OCI-LY7 (cell line): ENCODE measurements at places on chromosomes 7 and 10.

GRCh38 chr7:64879800-64880199 is 23.3 kb upstream of the ZNF273 start:
- DNase-seq = no peak

GRCh38 chr7:41567731-41568114 is 135.2 kb downstream of the INHBA start:
- no peak for DNase-seq

DNA sequence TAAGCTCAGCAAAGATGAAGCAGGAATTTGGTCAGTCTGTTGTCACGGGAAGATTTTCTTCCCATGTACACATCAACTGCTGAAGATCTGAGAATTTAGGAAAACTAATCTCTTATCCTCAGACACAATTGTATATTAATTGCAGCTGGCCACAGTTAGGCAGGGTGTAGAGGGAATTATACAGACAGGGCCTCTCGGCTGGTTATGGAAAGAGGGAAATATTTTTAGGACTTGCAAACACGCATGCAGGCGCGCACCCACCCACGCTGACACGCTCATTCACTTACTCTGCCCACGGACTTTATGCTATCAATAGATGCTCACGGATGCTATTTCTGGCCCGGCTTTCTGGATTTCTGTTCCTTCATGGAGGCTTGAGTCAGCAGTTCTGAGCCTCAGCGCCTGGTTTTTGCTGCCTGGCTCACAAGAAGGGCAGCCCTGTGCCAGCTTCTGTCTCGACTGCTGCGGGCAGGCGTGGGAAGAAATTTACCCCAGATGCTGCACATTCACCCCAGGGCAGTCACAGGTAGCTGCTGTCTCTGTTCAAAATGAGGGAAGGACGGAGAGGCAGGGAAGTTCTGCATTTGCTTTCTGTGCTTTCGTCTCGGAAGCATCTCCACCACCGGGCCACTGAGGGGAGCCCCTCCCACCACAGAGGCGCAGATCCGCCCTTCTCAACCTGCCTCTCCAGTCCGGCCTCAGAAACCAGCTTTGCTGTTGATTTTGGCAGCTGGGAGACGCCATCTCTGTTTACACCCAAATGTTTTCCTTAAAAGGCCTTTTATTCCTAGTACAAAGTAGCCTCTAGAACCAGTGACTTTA is 116.3 kb upstream of the BTBD16 start:
- DNase-seq = no peak

- DNase-seq = peak; percentile 23
Measured at GRCh38 chr7:112420236-112420861, 29.9 kb upstream of the IFRD1 start.

DNA sequence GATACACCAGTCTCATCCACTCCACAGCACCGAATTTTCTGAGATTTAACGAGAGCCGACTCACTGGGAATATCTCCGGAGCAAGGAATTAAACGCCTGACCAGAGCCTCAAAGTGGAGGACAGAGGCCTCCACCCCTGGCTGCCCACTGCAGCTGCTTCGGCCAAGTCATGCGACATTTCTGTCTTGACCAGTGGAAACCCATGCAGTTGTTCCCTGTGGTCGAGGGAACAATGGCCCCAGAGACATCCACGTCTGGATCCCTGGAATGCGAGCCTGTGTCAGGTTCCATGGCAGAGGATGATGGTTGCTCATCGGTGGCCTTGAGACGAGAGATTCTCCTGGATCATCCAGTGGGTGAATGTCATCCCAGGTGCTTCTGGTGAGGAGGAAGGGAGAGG is 65.7 kb upstream of the INSIG1 start:
- DNase-seq = no peak

- DNase-seq = no peak
Measured at GRCh38 chr10:77959384-77959783, 32.8 kb upstream of the DLG5 start.

- DNase-seq = no peak
Measured at GRCh38 chr10:61244261-61244775, 208.9 kb downstream of the TMEM26 start.

- DNase-seq = no peak
Measured at GRCh38 chr7:38190011-38190410, 12.0 kb downstream of the STARD3NL start.

- no peak for DNase-seq
Measured at GRCh38 chr7:128092221-128092620, 61.0 kb upstream of the LRRC4 start.

DNA sequence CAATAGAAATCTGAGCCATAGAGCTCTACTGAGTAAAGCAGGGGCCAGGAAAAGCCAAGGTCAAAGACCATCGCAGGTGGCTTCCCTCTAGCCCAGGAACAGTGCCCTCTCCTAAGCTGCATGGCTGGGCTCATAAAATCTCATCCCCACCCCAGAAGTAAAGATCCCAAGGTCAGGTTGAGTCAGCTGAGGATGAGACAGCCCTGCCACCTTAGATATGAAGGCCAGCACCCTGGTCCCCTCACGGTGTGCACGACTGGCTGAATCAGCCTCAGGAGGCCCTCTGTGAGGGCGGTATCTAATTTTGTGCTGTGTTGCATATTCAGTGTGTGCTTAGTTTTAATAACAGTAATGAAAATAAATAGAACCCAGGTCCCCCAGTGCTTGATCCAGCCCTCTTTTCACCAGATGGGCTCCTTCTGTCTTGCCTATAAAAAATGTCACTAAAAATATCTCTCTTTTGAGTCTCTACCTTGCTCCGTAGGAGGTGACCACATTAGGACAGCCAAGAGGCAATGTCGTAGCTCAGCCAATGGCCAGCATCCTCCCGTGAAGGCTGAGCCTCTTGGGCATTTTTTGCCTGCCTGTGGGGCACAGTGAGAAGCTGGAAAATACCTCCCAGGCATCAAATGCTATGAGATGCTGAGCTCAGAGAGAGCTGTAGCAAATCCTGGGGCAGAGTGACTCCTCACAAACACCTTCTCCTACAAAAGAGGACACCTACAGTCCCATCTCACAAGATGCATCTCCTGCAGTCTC is 424.0 kb downstream of the PLXNA4 start:
- DNase-seq = no peak

DNA sequence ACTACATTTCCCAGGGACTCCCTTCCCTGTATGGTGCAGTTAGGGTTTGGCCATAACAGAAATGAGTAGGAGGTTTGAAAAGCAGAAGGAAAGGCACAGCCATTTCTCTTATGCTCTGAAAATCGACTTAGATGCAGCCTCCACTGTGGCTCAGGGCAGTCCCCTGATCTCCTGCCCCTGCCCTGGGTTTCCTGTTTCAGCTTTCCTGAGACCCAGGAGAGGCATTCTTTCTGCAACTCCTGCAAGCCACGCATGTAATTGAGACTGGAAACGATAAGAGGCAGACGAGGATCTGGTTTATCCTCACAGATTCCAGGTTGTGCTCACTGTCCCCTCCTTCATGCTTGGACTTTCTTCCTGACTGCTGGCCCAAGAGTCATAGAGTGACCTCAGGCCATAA is 461.2 kb upstream of the VSTM2A start:
- DNase-seq = no peak

GRCh38 chr7:122219253-122219865 is 75.3 kb upstream of the AASS start:
- peak; percentile 8 for DNase-seq

GRCh38 chr7:1813394-1814088 is 143.5 kb downstream of the ELFN1 start:
- no peak for DNase-seq

DNA sequence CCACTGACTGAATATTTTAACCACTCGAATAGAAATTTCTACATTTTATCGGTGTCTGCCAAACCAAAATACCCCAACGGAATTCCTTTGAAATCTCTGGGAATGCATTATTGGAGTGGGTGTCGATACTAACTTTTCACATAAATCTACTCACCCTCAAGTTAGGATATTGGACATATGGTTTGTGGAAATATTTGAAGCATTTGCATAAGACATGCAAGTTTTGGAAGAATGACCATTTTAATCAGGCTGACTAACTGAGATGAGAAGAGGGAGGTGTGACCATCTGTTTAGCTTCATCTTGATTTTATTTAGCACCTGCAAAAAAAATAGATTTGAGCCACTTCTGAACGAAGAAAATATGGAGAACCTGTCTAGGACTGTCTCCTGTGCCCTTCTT is 61.2 kb downstream of the KLF6 start:
- DNase-seq = no peak

- DNase-seq = no peak
Measured at GRCh38 chr7:159108491-159108890, 36.2 kb downstream of the VIPR2 start.

DNA sequence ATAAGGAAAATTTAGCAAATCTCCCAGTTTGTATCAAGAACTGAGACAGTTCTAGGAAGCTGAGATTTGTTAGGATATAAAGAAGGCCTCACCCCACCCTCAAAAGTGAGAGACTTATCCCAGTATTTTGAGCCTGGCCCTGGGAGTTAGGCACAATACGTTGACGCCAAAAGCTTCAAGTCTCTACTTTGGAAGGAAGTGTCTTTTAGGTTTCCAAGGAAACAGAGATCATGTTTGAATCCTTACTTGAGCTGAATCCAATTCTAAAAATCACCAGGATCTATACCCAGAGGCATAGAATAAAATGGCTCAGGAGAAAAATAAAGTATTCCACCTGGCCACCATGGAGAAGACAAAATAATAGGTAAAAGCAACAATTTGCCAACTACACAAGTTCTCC is 115.9 kb upstream of the NRG3 start:
- DNase-seq = no peak

GRCh38 chr10:123778719-123779517 is 112.7 kb downstream of the CPXM2 start:
- DNase-seq = no peak

DNA sequence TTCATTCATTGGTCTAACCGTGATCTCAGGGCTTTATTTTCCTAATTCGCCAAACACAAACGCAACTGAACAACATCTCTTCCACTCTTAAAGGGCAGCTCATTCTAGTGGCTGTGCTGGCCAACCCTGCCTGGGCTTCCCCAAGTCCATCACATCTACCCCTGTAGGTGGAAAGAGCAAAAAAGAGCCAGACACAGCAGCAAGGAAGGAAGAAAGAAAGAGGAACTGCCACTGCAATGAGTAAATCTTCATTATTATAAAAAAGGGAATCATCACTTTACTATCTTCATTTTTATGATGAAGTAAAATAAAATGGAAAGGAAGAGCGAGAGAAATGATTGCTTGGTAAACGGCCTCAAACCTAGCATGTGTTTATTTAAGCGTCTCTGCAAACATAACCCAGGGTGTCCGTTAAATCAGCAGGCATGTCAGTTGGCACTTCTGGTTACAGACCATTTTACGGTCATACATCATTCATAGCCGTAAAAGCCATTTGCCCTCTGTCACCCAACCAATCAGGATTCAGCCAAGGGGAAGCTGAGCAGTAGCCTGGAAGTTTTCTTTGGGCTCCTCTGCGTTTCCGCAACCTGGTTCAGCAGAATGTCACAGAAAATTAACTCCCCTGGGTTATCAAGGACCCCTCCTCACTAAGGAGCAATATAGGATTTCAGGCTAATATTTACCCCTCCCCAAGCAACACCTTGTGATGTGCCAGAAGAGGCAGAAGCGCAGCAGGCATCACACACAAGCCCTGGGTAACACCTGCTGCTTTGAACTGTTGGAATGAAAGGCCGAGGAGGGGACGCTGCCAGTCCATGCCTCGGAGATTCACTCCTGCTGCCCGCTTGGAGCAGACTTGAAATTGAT is 234.0 kb downstream of the SNX10 start:
- DNase-seq = no peak

DNA sequence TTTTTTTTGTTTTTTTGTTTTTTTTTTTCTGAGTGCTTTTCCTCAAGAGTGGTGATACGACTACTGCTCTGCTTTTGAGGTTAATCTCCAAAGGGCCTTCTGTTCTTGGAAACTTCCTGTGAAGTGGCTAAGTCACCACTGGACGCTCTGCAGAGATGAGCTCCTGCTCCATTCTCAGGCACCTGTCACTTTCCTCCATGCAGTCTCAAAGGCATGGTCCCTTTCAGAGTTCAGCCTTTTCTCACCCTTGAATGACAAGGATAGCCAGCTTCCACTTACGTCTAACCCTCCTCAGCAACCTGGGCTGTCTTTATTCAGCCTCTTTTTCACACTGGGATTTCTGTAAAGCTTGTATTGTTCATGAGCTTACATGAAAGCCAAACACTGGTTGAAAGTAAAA is 65.8 kb downstream of the BMPER start:
- no peak for DNase-seq

GRCh38 chr7:52009181-52009580 is 692.6 kb upstream of the COBL start:
- no peak for DNase-seq

GRCh38 chr7:146359176-146359575 is 242.6 kb downstream of the CNTNAP2 start:
- no peak for DNase-seq

DNA sequence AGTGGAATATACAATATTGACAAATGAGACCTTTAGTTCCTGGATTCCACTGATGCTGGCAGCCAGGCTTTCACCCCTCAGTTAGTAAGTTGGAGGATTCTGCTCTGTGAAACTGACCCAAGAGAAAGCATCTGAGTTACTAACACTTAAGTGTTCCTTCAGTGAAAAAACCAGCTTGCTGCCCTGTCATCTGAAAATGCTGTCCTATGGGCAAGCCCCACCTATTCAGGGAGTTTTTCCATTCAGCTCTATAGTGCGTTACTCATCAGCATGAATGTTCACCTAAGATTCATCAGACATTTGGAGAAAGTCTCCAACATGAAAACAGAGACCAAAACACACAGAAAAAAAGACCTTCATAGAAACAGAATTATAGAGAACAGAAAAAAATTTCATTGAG is 37.9 kb downstream of the PRPF18 start:
- DNase-seq = no peak

- DNase-seq = no peak
Measured at GRCh38 chr7:70647801-70648498, 484.0 kb upstream of the GALNT17 start.

- DNase-seq = no peak
Measured at GRCh38 chr7:91633013-91633441, 247.5 kb downstream of the MTERF1 start.

DNA sequence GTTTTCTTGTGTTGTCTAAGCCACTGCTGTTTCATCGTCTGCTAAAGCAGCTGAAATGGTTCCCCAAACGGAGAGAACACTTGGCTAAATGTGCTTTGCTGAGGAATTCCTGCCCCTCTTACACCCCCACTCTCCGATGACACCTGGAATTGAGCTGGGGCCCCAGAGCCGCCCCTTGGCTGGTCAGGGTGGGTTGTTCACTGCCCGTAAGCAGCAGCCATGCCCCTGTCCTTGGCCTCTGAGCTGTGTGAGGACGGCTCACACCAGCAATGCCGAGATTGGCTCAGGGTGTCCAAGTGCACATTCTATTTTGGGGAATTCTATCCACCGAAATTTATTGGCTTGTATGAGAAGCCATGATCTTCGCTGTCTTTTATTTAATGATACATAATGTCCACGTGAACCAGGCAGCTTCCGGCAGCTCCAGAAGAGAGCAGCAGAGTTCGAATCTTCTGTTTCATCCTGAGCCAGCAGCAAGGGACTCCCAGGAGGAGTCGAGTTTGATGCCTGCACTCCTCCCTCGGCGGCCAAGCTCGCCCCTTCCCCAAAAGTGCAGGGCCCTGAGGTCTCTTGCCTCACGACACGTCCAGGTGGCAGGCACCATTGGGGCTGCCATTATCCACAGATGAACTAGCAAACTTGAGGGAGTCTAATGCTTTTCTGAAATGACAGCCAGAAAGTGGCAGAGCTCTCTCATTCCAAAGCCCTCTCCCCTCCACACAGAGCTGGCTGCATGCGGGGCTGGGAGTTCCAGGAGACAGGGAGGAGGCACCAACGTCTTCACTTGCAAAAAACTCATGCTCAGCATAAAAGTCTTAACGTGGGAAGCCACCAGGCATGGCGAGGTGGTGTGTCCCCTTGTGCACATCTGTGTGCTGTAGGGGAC is 114.0 kb downstream of the WDR37 start:
- DNase-seq = no peak

- no peak for DNase-seq
Measured at GRCh38 chr10:69247313-69247710, 27.2 kb downstream of the HKDC1 start.
